ENCODE measurements at places on chromosomes 12 and 14.

DNA sequence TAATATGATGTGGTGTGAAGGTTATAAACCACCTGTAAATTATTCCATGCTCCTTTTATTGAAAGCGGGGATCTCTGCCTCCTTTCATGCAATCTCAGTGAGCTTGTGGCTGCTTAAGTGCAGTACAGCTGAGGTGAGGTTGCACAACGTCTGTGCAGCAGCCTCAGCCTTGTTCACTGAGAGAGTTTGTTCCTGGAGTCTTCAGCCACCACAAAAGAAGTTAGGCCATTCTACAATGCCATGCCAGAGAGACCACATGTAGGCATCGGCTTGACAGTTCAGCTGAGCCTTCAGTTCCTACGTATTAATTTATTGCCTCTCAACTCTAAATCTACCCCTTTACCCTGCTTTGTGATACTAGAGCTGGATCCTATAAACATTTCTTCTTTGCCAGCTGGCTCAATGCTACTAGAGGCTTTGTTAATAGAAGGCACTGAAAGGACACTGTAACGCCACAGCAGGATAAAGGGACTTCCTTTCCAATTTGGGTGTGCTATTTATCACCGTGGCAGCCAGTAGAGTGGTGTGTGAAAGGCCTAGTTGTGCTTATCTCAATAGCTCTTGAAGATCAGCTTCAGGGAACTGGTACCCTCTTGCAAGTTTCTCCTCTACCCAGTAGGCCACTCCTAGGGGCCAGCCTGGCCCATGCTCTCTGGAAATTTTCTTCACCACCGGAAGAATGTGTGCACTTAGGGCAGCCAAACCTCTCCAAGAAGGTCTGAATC, 337.7 kb downstream of the IPO8 start:
- DNase-seq = no peak

- peak; percentile 56 for DNase-seq
Measured at GRCh38 chr12:107093417-107094182, at the start of gene CRY1. TSS of gene CRY1 (minus strand) at chr12:107093549. CDS start at chr12:107092961, 588 bp downstream.

DNA sequence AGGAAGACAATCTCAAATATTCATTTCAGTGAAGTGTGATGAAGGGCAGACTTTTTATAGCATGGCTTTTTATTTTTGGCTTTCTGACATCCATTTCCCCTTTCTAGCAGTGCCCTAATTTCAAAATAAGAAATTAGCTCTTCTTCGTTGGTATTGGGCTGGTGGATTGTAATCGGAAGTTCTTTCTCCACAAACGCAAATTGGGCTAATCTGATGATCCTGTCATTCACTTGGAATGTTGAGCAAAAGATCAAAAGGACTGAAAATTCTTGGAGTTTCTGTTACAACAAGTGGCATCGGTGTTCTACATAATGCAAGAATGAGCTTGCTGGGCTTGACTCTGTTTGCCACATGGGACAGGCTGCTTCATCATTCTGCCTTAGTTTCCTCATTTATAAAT, 1182.8 kb downstream of the FLRT2 start:
- peak; percentile 18 for DNase-seq

GRCh38 chr14:99272899-99273765, 1.1 kb upstream of the BCL11B start:
- no peak for DNase-seq

GRCh38 chr14:31070431-31070830, 44.3 kb upstream of the STRN3 start:
- no peak for DNase-seq

DNA sequence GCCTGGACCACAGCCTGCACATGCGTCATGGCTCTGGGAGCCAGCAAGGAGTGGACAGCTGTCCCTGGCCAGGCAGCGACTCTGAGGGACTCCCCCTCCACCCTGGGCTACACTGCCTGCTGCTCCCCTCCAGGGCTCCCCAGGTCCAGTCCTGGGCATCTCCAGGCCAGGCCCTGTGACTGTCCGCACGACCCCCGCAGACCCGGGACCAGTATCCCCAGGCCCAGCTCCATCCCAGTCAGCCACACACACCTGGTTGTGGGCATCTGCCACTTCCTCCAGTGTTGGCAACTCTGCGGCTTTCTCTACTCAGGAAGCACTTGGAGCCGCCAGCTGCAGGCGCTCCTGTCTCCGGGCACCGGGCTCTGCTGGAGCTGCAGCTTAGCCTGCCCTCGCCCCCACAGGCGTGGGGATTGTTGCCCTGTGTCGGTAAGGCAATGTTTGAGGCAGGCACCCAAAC, 2.4 kb downstream of the ULK1 start:
- no peak for DNase-seq

GRCh38 chr14:101482066-101482465, 79.2 kb upstream of the DIO3 start:
- DNase-seq = no peak

GRCh38 chr12:80321653-80322052, 122.4 kb upstream of the PTPRQ start:
- DNase-seq = no peak

DNA sequence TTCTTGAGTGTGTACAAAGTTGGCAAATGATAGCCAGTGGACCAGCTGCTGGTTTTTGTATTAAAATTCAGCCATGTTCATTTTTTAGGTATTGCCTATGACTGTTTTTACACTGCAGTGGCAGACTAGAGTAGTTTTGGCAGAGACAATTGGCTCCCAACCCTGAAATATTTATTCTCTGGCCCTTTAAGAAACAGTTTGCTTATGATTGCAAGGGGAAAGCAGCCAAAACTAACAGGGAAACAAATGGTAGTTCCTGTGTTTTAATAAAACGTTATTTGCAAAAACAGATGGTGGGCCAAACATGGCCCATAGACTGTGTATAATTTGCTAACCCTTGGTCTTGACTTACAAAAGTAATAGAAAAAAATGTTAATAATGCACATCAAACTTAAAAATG, 110.2 kb downstream of the ALX1 start:
- DNase-seq = no peak

- DNase-seq = no peak
Measured at GRCh38 chr14:69044965-69045555, 66.0 kb upstream of the ACTN1 start.

DNA sequence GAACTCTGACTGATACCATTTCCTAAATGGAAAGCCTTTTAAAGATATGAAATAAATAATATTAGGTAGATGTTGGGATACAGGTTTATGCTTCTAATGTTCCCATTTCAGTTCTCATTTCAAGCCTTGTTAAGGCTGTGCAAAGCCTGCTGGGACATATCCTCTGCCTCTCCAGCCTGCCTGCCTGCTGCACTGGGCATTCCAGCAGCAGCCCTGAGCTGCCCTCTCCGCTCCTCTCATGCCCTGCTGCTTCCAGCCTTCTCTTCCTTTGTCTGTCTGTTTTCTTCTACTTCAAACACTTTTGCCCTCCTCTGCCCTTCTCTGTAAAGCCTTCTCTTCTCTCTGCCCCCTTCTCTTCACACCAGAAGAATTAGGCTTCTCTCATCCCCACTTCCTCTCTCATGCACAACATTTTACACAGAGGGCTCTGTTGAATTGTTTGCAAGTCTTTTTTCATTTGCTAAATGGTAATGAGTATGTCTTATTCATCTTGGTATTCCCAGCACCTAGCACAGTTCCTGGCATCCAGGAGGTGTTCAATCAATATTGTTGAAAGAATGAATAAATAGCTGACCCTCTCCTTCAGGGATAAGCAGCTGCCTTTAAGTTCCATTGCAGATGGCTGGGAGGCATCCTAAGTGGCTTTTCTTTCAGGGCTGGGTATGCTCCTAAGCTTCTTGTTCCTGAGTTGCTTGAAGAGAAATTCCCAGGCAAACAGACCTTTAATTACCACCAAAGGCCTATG, 292.3 kb downstream of the TMEM117 start:
- no peak for DNase-seq

- DNase-seq = no peak
Measured at GRCh38 chr12:113936460-113936859, 29.7 kb downstream of the RBM19 start.

- no peak for DNase-seq
Measured at GRCh38 chr12:62434494-62435302, 31.9 kb upstream of the MON2 start.

GRCh38 chr14:69234106-69234505, 25.9 kb upstream of the GALNT16 start:
- no peak for DNase-seq
